ENCODE measurements at places on chromosomes 1 and 21.

DNA sequence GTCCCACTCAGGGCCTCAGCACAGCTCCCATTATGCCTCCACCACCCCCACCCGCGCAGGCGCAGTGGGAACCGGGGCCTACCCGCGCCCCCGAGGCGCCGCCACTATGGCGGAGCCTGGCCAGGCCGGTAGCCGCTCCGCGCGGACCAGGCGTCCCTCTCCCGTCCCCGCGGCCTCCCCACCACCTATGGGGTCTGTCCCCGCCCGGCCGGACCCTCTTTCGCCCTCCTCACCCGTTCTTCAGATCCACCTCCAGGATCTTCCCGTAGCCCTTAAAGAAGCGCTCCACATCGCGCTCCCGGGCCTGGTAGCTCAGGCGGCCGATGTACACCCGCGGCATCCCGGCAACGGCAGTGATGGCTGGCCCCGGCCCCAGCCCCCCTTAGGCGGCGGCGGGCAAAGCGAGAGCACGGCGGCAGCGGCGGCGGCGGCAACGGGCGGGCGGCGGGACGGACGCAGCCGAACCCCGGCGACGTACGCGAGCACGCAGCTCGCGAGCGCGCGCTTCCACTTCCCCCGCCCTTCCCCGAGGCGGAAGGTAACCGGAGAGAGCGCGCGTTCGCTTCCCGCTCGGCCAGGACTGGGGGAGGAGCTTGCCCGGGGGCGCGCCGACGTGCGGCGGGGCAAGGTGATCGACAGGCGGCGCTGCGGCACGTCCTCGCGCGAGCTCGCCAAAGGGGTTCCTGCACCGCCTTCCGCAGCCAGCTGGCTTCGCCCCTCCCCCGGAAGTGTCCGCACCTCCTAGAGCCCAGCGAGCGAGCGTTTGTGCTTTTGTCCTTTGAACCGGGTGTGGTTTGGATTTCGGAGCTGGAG, at the start of gene SRSF4:
TSS of gene SRSF4 (minus strand) at position 488 of the 813 bp plus-strand sequence. CDS start at position 340, 148 bp downstream.
- peak; percentile 99 for DNase-seq

- no peak for DNase-seq
Observed at GRCh38 chr1:197314682-197315081, 46.6 kb downstream of the CRB1 start.

DNA sequence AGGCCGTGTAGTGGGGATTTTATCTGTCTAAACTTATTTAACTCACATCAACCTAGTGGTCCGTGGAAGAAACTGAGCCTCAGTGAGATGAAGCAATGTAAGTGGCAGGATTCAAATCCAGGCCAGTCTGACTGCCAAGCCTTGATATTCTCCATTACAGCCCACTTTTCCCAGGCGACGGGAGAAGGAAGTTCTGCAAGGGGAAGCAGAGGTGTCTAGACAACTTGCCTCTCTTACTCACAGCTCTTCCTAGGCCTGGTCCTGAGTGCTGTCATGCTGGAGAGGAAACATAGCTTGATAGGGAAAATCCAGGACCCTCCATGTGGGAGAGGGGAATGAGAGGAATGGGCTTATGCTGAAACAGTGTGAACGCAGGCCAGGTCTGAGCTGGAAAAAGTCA, 9.1 kb downstream of the CTSE start:
- DNase-seq, result no peak

- no peak for DNase-seq
Observed at GRCh38 chr1:207807326-207807689, 55.5 kb downstream of the CD46 start.

GRCh38 chr1:235669277-235669676, 19.7 kb upstream of the GNG4 start:
- no peak for DNase-seq

- no peak for DNase-seq
Observed at GRCh38 chr1:162270016-162270770, 106.5 kb downstream of the SPATA46 start.

- DNase-seq, result no peak
Observed at GRCh38 chr1:111875640-111876039, 113.8 kb downstream of the KCND3 start.

DNA sequence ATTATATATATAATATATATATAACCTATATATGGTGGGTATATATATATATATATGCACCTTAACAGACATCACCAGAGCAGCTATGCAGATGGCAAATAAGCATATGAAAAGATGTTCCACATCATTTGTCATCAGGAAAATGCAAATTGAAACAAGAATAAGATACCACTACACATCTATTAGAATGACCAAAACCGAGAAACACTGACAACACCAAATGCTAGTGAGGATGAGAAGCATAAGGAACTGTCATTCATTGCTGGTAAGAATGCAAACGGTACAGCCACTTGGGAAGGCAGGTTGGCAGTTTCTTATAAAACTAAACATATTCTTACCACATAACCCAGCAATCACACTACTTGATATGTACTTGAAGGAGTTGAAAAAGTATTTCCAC, 219.8 kb upstream of the PRMT6 start:
- DNase-seq, result no peak

- no peak for DNase-seq
Observed at GRCh38 chr1:156276532-156276931, 6.1 kb downstream of the SMG5 start.

DNA sequence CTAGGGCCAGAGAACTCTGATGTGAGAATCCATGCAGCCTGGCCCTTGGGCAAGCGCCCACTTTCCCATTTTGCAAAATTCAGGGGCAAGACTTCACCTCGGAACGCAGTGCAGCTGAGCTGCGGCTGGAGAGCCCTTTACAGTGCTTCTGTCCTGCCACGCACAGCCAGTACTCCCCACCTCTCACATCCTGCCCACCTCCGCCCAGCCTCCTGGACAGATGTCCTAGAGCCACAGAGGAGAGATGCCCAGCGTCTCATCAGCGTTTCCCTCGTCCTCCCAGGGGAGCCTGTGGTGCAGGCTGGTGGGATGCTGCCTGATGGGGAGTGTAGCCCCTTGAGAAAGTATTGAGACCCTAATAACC, 29.6 kb downstream of the RUNX3 start:
- DNase-seq, result no peak

GRCh38 chr21:36423771-36424433, 38.7 kb downstream of the CHAF1B start:
- DNase-seq, result no peak

- no peak for DNase-seq
Observed at GRCh38 chr1:196181594-196181878, 426.7 kb downstream of the KCNT2 start.

DNA sequence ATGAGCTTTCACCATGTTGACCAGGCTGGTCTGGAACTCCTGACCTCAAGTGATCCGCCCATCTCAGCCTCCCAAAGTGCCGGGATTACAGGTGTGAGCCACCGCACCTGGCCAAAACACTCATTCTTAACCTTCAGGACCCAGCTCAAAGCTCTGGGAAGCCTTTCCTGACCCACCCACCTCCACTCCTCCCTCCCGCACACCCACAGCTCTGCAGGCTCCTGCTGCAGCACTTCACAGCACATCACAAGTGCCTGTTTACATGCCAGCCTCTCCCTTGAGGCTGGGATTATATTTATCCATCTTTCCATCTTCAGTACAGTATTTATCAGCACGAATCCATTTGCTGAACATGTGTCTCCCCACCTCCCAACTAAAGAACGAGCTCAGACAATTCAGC, 14.9 kb downstream of the SLC9A1 start:
- DNase-seq, result no peak

- no peak for DNase-seq
Observed at GRCh38 chr1:27958513-27958912, 1.3 kb upstream of the XKR8 start.

- DNase-seq, result no peak
Observed at GRCh38 chr1:97033949-97034348, 312.4 kb downstream of the PTBP2 start.

GRCh38 chr1:112879834-112880233, 76.2 kb downstream of the SLC16A1 start:
- no peak for DNase-seq

GRCh38 chr1:48889082-48889481, 112.4 kb upstream of the BEND5 start:
- no peak for DNase-seq

GRCh38 chr1:226201029-226201593, 14.6 kb upstream of the ACBD3 start:
- DNase-seq, result peak; percentile 67

GRCh38 chr1:97196825-97197516, 475.4 kb downstream of the PTBP2 start:
- peak; percentile 2 for DNase-seq

- DNase-seq, result peak; percentile 32
Observed at GRCh38 chr1:6523566-6523965, 30.7 kb downstream of the NOL9 start.

- no peak for DNase-seq
Observed at GRCh38 chr1:226618380-226618779, 69.8 kb downstream of the STUM start.

DNA sequence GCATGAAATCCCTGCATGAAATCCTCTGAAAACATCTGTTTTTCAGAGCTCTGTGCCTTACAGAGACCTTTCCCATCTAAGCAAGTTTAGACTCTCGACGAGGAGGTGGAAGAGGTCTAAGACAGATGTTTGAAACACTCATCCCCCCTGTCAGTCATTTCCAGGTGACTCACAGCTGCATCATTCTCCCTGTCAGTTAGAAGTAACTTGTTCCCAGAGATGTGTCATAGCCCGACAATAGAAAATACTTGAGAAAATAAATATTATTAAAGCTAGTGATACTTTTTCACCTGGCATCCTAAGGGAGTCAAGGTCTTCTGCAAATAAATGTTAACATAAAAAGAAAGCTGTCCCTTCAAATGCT, 41.6 kb upstream of the SEC16B start:
- DNase-seq, result no peak

DNA sequence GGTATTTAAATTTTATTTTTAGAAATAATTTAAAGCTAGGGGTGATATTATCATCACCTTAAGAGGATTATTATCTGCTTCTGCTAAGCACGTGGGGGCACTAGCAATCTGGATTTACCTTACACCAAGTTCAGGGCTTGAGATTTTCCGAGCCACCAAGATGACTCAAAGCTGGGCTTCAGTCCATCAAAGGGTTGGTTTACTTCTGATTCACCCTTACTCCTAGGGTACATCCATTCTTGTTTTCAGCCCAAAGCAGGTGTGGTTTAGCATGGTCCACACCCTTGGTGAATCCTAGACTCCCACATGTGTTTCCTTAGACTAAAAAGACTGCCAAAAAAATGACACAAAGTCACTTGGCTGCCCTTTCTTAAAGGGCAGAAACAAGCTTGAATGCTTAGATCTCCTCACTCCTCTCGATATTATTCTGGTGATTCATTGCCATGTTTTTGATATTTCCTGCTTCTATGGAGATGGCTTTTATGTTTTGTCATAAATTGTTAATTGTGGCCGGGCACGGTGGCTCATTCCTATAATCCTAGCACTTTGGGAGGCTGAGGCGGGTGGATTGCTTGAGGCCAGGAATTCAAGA, 9.8 kb upstream of the PRSS38 start:
- no peak for DNase-seq

- DNase-seq, result no peak
Observed at GRCh38 chr1:107900090-107900945, 64.7 kb downstream of the VAV3 start.

DNA sequence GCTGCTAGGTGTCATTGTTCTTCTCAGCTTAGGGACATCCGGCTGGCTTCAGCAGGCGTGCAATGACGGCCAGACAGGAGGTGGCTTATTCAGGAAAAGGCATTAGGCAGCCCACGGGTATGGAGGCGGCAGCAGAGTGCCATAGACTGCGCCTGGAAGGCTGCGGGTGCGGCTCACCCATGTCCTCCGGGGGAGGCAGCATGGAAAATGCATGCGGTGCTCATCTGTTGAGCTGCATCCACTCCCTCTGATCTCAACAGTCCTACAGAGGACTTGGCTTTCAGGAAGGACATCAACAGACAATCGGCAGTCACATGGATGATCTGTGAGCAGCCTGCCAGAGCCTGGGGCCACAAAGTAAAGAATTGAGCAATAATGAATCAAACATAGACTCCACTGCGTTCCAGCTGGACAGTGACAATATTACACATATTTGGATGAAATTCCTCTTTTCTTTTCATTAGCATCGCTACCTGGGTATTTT, 42.9 kb downstream of the UMODL1 start:
- no peak for DNase-seq

GRCh38 chr1:33902486-33903209, 38.8 kb downstream of the HMGB4 start:
- no peak for DNase-seq

GRCh38 chr21:21631961-21632360, 633.8 kb downstream of the NCAM2 start:
- DNase-seq, result no peak

- DNase-seq, result no peak
Observed at GRCh38 chr1:195415584-195415983, 1192.7 kb downstream of the KCNT2 start.

- no peak for DNase-seq
Observed at GRCh38 chr1:169521226-169521625, 35.5 kb upstream of the SLC19A2 start.

DNA sequence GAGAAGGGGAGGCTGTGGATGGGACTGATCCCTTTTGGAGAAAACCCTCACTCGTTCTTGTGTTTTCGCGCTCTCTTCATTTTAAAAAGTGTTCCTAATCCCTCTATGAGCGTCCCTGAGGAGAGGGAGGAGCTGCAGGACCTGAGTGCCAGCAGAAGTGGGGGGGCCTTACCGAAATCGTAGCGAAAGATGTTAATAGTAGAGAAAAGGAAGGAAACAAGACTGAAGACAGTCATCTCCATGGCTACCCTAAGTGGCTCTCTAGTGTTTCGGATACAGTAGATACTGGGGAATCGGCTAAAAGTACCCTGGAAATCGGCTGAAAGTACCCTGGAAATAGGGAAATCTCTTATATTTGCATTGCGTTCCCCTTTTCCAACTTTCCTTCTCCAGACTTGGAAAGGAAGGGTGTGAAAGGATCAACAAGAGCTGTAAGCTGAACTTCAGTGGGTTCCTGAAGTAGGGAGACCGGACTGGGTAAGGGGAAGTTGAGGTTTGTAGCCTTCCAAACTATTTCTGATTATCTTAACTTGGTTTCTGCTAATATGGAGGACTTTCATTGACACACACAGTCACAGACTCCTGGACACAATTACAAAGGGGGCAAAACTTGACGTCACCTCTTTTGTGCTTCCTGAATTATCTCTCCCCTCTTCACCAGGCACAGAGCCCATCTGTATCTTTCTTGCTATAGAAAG, 486 bp upstream of the DSTYK start:
- DNase-seq, result no peak

GRCh38 chr1:218525031-218525430, 179.9 kb downstream of the TGFB2 start:
- no peak for DNase-seq

GRCh38 chr1:164701189-164701761, 142.3 kb downstream of the PBX1 start:
- DNase-seq, result no peak

DNA sequence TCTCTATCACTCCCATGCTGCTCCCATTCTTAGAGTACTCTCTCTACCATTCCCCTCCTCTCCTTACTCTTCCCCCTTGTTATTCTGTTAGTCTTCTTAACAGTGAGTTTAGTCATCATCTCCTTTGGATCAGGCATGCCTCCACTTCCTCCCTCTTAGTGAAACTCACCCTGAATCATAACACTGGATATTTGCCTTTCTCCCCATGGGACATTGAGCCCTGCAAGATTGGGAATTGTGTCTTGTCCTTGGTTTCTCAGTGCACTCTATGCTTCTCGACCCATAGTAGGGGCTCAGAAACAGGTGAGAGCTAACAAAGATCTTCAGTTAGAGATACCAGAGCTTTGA, 68.3 kb upstream of the GCLM start:
- no peak for DNase-seq

- no peak for DNase-seq
Observed at GRCh38 chr21:34227386-34227852, 136.4 kb upstream of the KCNE2 start.
